ENCODE measurements at places on chromosomes 7 and 10.

GRCh38 chr7:111238886-111239285, 148.0 kb downstream of the LRRN3 start:
- no peak for DNase-seq

DNA sequence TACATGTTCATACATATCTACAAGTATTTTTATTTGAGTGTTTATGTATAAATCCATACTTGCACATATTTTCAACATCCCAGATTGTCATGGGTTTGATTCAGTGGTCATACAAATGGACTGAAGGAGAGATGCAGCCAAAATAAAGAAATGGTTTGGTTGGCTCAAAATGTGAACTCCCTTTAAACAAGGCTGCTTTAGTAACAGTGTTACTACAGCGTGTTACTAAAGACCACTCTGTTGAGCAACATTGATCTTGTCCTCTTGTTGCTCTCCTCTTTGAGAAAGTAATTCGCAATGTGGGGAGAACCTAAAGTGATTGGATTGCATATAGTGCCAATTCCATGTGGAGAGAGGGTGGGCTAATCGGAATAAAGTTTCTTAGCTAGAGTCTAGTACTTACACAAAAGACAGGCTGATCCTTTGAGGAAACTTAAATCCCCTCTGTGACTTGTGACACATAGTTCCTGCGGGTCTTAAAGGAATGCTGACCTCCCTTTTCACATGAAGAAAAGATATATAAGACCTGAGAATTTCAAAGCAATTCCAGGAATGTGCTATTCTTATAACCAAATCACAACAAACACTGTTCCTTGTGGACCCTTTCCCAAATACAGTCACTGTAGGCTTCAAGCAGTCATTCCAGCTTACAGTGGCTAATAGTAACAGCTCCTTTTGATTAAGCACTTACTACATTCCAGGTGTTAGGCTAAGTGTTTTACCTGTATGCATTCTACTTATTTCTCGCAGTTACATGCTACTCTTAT, 144.3 kb downstream of the FZD1 start:
- no peak for DNase-seq

- DNase-seq, result no peak
These were observed 116.8 kb downstream of the HIPK2 start for GRCh38 chr7:139661043-139661440.

DNA sequence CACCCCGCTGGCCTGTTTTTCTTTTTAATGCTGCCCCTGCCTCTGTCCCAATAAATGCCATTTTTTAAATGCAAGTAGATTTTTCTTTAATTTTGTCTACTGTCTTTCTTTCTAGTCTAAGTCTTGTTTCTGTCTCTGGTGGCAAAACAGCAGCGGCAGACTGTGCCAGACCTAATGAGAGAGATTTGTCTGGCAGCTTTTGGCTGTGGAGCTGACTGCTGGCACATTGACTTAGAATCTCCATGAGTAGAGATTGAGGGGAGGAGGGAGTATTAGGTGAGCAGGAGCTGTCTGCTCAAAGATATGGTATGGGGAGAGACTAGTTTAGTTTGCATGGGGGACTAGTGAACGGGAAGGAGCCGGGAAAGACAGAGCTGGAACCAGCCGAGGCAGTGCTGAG, 13.0 kb downstream of the VWA2 start:
- DNase-seq, result no peak

- DNase-seq, result peak; percentile 47
These were observed 47.0 kb upstream of the CDK1 start for GRCh38 chr10:60731134-60731885.

DNA sequence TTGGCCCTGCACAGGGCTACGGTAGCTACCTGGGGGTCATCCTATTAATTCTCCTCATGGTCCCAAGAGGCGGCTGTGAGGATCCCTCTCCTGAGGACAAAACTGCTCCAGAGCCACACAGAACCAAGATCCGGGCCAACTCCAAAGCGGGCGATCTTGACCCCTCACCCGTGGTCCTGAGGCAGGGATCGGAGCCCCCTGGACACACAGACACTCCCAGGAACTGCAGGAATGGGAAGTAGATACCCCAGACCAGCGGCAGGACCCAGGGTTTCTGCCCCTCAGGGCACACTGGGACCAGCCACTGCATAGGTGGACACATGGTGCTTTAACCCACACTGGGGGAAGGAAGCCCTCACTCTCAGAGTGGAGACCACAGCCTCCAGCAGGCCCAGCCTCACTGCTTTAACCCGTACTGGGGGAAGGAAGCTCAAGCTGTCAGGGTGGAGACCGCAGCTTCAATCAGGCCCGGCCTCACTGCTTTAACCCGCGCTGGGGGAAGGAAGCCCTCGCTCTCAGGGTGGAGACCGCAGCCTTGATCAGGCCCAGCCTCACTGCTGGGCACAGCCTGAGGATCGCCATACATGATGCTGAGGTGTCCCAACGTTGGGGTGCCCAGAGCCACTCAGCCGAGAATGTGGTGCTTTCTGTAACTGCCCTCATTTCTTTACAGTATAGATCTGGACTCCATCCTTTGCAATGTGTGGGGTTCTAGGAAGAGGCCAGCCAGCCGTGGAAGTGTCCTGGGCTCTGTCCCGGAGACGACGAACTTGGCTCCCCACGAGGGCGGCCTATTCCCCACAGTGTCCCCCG, 60.1 kb downstream of the DIP2C start:
- no peak for DNase-seq

DNA sequence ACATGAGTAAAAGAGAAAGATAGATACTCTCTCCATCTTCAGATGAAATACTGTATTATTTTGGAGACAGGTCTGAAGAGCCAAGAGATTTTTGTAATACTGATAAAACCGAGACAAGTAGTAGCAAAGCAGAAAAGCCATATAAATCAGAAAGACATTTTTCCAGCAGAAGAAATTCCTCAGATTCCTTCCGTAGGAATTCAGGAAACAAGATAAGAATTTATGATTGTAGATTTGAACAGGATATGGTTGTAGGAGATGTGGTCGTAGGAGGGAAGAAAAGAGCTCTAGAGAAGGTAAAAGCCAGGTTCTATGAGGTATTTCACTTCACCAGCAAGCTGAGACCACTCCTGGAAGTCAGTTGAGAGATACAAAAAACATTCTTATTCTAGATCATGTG, 17.6 kb upstream of the AASS start:
- DNase-seq, result no peak

DNA sequence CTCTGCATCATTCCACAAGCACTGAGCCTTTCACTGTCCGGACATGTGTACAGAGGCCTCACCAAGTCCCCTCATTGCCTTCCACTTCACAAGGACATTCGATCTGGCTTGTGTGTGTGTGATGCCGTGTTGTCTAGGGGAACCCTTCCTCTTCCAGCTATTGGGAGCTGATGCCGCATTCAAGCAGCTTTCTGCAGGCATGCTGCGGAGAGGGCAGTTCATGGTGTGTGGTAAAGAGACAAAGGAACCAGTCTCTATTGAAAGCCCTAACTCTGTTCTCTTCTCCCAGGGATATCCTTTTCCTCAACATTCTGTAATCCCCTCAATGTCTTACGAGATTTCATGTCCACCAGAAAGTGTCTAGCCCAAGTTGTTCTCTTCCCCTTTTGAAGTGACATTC, 141.6 kb downstream of the ALOX5 start:
- DNase-seq, result no peak

- DNase-seq, result no peak
These were observed 43.9 kb downstream of the HIP1 start for GRCh38 chr7:75694638-75695399.

GRCh38 chr10:121675344-121675743, 77.1 kb upstream of the FGFR2 start:
- no peak for DNase-seq

DNA sequence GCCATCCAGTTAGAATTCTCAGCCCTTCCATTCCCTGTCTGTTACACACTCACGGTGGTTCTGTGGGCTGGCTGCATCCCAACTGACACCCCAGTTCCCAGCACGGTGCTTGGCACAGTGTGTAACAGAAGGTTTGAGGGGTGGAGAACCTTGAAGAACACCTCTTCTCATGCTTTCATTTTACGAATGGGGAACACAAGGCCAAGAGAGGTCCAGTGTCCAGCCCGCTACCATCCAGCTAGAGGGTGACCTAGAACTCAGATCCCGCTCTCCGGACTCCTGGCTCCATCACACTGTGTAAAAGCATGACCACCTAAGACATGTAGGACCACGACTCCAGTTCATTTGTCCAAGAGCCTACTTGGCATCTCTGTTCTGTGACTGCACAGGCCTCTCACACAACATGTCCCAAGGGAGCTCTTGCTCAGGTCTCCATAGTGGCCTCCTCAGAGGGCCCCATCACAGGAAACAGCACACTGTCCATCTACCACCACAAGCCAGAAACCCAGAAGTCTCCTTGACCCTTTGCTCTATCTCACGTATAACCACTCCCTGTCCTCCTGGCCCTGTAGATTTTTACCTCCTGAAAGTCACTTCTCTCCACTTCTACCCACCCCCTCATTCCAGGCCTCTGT, 2.8 kb upstream of the CDH23 start:
- no peak for DNase-seq

DNA sequence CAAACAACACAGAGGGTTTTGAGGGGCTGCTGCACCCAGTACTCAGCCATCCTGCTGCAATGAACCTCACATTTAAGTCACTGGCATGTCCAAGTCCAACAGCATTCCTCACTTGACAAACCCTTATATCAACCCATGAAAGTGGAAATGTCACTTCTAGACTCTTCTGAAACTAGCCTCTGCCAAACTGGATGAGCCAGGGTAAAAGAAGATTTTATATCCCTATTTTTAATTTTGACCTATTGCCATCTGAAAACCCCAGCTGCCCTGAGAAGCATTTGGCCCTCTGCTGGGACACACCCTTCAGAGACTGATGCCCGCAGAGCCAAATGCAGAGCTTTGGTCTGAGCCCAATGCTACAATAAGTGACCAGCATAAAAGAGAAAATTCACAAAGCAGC, 201.1 kb downstream of the ANK3 start:
- no peak for DNase-seq

DNA sequence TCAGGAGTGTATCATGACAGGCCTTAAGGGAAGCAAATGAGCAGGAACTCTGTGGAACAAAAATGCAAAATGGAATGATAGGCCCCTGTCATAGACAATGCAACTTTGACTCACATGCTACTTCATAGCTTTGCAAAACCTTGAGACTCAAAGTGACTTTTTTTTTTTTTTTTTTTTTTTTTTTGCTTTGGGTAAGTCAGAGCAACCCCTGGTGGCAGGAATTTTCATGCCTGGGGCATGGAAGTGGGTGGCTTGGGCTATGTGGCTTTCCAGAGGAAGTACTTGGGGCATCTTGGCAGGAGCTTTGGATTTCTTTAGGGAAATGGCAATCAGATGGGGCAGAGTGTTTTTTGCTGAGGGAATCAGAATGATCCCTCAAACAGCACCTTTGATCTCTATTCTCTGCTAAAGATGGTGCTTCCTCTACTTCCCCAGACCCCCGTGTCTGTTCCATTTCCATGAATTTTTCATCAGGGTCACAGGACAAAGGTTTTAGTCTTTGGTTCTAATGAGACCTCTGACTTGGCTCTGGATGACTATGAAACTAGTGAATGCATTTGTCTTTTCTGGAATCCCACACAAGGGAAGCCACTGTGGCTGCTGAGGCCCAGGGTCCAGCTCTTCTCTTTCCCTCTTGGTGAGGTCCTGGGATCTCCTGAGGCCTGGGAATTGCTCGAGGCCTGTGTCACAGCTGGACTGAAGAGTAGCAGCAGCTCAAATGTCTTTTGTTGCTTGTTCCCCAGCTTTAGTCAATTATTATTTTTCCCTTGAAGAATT, 62.8 kb downstream of the TACC2 start:
- peak; percentile 26 for DNase-seq

DNA sequence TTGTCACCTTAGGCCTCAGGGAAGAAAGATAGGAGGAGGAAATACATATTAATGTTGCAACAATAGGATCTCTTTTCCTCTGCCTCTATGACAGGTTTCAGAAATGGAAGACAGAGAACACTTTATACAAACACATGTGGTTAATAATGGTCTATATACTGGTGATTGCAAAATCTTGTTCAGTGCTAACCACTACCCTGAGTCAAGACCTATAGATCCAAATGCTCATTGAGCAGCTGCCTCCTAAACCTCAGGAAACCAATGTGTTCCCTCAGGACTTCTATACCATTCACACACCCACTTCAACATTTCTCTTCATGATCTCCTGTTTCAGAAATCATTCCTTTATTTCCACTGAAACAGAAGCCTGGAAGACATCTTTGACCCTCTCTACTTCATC, 32.5 kb upstream of the VWDE start:
- no peak for DNase-seq

- no peak for DNase-seq
These were observed at the start of gene SVIL for GRCh38 chr10:29634764-29635625. SVIL (minus strand) TSS chr10:29634971; CDS start chr10:29555058, 79,913 bp downstream.

GRCh38 chr7:117873310-117874190, at the start of gene CTTNBP2:
CTTNBP2 (minus strand) TSS chr7:117873441; CDS start chr7:117873415, 26 bp downstream.
- DNase-seq, result peak; percentile 18

All from RPMI8226 (cell line).